Activated CD4-positive, alpha-beta T cell treated with anti-CD3 and anti-CD28 coated beads, Interleukin-2, amount 10 ng/mL, durations not matched to agents 7 days and 5 days (primary cell): ENCODE measurements at places on chromosomes 6 and 20.
A peak's percentile ranks its signal among the peaks of the same experiment; 100 is the strongest.

DNA sequence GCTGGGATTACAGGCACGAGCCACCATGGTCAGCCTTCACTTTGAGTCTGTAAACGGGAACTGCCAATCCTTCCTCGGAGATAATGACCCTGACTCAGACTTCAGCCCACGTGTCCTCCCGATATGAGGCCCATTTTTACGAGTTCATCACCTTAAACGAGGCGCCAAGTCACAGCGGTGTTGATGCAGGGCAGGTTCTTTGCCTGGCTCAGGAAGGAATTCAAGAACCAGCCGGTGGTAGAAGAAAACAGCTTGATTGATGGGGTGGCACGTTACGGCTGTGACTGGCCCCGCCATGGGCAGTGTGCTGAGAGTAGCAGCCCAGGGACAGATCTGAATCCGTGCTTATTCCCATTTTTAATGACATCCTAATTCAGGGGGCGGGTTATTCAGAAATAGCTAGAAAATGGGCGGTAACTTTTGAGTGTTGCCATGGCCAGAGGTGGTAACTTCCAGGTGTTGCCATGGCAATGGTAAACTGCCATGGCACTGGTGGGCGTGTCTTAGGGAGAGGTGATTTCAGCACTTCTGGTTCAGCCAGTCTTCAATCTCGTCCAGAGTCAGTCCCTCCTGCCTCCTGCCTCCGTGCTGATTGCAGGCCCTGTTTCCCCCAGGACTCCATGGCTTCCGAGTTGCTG, 9.1 kb upstream of the MAP1LC3A start:
- DNase-seq: peak; percentile 22

- no peak for DNase-seq
Measured at GRCh38 chr20:41672282-41672681, 54.1 kb upstream of the CHD6 start.

DNA sequence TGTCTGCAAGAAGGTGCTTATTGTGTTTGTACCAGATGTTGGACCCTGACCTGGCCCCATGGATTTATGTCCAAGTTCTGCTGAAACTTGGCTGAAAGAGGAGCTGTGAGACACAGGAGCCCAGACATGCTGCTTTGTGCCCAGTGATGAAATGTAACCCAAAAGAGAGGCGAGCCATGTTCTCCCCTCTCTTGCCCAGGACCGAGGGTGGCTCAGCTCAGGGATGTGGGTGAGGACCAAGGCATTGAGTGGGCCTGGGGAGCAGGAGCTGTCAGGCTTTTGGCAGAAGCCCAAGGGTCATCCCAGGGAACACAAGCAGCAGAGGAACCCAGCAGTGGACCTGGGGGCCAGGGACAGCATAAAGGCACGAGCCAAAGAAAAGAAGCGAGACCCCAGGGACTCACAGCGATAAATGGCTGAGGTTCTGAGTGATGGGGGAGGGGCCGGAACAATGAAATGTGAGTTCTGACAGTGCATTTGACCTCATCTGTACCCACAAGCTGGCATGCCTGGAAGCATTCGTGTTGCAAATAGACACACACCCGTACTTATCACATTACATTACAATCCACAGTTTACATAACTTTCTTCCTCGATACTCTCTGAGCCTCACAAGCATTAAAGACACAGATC, 363.4 kb upstream of the JARID2 start:
- no peak for DNase-seq

GRCh38 chr6:7532232-7532631, 9.2 kb upstream of the DSP start:
- no peak for DNase-seq

GRCh38 chr20:10603971-10604864, 69.6 kb downstream of the JAG1 start:
- DNase-seq: no peak

DNA sequence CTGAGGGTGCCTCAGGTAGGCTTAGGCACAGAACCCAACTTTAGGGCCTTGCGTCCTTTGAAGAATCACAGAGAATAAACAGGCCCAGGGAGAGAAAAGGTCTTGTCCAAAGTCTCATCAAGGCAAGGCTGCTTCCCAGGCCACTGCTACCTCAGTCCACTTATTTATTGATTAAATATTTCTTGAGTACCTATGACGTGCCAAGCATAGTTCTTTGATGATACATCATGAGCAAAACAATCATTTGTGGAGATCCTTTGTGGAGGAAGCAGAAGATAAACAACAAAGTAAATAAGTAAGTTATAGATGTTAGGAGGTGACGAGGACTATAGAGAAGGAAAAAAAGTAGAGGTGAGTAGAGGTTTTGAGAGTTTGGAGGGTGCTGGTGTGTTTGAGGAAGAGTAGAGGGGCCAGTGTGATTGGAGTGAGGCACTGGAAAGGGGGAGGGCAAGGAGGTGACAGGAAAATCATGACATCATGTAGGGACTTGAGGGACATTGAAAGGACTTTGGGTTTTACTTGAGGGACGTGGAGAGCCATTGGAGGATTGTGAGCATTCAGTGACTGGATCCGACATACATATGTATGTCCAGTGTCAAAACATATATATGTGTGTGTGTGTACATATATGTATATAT, 14.1 kb upstream of the CHMP4B start:
- no peak for DNase-seq

DNA sequence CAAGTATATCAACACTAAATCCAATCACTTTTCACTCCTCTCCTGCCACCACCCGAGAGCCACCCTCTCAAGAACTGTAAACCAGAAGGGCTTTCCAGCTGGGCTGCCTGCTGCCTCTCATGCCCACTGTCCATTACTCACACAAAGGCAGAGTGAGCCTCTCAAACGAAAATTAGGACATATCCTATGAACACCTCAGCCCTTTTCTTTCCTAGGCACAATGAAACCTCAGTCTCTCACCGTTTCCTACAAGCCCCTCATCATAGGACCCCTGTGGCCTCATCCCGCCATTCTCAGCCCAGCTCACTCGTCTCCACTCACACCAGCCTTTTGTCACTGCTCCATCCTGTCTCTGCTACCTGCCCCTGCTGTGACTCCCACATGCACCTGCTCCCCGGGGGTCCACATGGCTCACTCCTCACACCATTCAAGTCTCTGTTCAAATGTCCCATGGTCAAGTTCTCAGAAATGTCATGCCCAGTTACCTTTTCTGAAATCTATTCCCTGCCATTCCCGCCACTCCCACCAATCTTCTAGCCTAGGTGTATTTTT, 7.4 kb downstream of the HLA-F start:
- no peak for DNase-seq

DNA sequence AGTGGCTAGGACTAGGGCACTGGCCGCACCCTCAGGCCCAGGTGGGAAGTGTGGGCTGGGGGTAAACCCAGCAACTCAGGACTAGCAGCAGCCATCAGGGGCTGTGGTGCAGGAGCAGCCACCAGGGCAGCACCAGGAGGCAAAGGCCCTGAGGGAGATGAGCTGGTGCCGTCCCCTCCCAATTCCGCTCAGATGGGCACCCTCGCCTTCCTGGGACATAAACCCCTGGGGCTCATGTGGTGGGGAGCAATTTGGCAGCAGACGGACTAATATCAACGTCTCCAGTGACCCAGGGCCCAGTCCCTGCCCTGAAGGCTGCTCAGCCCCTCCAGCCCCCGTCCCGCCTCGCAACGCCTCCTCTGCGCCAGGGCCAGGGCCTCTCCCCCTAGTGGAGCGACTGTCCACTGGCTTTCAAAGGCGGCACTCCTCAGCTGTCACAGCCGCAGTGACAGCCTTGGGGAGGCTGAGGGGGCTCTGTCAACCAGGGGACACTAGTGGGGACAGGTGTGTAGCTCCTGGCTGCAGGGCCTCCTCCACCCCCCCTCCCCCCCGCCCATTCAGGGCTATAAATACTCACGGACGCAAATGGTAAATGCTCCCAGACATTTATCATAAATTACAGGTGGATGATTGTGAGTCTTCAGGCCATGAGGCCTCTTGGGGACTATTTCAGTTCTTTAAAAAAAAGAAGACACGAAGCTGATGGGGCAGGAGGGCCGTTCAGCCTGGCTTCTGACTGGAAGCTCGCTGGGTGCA, 349.9 kb downstream of the ZFAND3 start:
- DNase-seq: no peak

DNA sequence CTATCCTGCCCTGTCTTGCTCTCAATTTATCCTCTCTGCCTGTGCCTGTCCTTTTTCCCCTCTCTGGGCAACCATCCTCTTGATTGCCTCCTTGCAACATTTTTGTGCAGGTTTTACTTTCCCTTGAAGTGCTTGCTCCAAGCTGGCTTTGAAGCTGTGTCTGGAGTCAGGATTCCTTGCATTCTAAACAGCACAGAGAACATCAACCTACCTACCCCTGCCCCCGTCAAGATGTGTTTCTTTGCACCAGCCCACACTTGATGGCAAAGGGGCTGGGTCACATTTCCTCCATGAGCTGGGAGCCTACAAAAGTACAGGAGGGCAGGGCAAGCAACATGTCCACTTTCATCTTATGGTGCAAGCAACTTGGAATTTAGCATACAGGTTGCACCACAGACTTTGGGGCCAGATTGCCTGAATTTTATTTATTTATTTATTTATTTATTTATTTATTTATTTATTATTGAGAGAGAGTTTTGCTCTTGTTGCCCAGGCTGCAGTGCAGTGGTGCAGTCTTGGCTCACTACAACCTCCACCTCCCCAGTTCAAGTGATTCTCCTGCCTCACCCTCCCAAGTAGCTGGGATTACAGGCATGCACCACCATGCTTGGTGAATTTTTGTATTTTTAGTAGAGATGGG, 206.3 kb downstream of the COL19A1 start:
- DNase-seq: no peak

GRCh38 chr6:130043344-130043743, 25.0 kb downstream of the L3MBTL3 start:
- DNase-seq: no peak

- no peak for DNase-seq
Measured at GRCh38 chr6:138289739-138290138, 71.4 kb upstream of the PBOV1 start.

DNA sequence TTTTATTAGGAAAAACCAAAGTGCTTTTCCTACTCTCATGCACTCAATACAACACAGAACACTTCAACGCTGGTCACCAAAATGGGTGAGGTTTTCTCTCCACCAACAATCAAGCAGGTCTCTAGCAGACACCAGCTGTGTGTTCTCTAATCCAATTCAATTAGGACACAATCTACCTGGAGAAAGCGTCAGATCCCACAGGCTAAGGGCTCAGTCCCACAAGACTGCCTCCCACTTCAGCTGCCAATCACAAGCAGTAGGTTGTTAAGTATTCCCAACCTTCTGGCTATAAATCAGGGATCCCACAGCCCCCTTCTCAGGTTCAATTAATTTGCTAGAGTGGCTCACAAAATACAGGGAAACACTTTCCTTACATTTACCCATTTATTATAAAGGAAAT, 47.7 kb downstream of the STMND1 start:
- DNase-seq: no peak

GRCh38 chr6:105431226-105431625, 28.3 kb upstream of the PREP start:
- peak; percentile 38 for DNase-seq

DNA sequence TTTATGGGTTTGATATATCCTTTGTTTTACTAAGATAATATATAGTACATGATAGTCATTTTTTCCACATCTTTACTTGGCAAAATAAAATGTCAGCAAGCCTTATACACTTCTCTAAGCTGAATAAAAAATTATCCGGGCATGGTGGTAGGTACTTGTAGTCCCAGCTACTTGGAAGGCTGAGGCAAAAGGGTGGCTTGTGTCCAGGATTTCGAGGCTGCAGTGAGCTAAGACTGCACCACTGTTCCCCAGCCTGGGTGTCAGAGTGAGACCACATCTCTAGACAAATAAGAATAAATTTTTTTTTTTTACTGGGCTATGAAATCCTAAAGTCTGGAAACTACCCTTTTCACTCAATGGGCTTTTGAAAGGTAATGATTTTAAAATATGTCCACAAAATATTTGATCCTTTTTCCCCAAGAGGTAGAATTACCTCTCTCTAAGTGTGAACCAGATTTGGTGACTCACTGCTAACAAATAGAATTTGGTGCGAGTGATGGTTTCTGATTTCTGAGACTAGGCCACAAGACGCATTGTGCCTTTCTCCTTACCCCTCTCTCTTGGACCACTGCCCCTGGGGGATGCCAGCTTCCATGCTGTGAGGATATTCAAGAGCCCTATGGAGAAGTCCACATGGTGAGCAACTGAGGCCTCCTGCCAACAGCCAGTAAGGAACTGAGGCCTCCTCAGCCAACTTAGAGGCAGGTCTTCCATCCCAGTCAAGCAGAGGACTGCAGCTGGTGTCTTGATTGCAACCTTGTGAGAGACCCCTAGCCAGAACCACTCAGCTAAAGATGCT, 84.2 kb upstream of the ZNFX1 start:
- DNase-seq: no peak

DNA sequence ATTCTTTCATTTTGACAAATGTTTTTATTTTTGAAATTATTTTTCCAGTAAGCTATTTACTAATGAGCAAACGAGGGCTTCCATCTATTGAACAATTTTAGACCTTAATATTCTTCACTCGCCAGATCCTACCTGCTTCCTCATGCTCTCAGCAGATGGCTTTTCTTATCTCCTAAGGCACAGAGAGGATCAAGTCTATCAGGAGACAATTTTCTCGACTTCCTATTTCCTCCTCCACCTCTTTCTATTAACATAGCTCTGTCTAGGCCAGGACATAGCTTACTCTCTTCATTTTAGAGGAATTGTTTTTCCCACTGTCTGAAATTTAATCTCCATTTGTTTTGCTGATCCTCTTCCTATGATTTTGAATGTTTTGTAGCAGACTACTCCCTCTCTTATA, 87.0 kb upstream of the MAN1A1 start:
- DNase-seq: no peak

- DNase-seq: no peak
Measured at GRCh38 chr6:24925661-24926060, 10.1 kb downstream of the RIPOR2 start.

DNA sequence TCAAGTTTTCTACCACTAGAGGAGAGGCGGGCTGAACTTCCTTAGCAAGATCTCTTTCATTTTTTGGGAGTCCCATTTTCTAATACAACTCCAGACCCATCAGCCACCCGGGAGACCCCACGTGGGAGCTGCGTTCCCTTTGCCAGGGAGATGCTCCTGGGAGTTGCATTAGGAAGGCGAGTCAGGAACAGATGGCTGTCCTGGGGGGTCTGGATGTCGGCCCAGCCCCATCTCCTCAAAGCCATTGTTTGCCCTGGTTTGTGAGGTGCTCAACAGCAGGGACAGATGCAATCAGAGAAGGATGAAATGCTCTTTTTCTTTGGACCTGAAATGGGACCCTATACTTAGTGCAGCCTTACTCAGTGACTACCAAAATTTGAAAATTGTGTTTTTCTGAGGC, 39.4 kb downstream of the CARMIL1 start:
- no peak for DNase-seq

DNA sequence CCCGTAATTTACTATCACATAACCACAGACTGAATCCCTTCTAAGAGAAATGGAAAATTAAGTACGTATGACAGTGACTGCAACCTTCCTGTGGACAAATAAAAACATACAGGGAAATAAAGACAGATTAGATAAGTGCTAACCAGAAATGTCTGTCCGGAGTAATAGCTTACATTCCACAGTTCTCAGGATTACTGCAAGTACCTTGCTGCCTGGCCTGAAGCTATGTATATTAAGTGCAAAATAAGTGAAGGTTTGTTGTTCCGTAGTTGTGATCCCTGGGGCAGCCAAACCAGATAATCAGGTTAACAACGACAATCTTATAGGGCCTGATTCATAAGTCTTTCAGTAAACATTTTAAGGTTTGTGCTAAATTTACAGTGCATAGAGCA, 2.8 kb downstream of the NEDD9 start:
- no peak for DNase-seq
